ENCODE measurements at places on chromosomes 3 and 15.

- DNase-seq, result peak; percentile 88
Observed at GRCh38 chr3:47578119-47578632, 489 bp downstream of the CSPG5 start.

DNA sequence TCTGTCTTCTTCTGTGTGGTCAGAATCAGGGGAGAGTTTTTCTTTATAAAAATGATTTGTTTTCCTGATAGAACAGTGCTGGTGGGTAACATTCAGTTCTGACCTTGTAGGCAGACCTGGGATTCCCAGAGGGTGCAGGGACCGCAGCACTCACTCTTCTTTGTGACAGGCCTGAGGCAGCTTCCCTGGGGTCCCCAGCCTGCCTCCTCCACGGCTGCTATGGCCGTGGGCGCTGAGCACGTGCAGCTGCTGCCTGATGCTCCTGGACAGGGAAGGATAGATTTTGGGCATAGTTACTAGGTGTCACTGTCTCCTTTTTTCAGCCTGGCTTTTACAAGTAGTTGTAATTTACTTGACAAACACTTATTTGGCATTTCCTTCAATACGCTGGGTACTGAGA, 39.1 kb downstream of the CACNA1D start:
- DNase-seq, result no peak

DNA sequence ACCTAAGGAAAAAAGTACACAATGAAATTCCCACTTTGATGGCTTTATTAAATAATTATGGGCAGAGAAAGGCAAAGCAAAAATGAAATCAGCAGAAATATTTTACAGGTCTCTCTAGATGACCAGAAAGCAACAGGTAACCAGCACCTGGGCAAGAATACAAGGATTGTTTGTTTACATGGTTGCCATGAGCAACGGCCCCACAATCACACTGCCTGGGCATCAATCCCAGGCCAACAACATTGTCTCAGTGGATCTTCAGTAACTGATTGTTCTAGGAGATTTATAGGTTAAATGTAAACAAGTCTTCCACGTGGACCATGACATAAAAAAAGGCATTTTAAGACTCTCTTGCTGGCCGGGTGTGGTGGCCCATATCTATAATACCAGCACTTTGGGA, 82.6 kb downstream of the PDZRN3 start:
- no peak for DNase-seq

DNA sequence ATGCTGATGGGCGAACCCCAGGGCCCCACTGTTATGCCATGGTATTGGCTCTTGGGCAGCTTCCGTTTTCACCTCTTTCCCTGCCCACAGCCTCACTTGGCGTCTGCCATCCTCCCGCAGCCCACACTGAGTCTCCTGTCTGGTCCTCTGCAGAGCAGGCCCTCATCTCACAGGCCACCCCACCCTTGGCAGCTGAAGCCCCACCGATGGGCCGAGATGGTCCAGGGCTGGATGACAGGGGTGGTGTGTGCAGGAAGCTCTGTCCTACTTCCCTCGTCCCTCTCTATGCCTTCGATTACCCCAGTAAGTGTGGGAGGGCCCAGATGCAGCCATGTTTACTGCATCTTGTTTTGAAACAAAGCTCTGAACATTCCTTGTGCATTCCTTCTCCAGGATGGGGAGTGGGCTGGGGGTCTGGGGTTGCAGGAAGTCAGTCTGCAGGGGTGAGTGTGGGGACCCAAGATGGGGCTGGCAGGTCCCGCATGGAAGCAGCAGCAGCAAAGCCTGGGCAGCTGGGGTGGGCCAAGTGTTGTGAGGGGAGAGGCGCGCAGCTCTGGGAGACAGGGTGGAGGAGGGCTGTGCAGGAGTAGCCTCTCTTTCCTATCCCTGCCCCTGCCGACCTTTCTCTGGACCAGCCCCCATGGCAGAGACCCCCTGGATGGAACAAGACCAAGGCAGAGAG, 20.9 kb downstream of the TBC1D21 start:
- DNase-seq, result no peak

DNA sequence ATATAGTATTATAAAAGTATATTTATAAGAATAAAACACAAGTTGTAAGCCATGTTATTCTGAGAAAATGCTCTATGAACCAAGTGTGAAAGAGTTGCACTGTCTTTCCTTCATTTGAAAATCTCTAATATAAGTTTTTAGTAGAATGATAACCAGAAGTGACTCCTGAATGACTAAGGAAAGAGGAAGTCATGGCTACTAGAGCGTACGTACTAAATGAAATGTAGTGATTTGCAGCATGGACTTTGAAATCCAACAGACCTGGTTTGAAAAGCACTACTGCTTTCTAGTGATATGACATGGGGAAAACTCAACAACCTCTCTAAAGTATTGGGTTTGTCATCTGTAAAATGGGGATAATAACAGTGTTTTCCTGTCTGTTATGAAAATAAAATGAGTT, 10.3 kb upstream of the DNAJC13 start:
- DNase-seq, result no peak

DNA sequence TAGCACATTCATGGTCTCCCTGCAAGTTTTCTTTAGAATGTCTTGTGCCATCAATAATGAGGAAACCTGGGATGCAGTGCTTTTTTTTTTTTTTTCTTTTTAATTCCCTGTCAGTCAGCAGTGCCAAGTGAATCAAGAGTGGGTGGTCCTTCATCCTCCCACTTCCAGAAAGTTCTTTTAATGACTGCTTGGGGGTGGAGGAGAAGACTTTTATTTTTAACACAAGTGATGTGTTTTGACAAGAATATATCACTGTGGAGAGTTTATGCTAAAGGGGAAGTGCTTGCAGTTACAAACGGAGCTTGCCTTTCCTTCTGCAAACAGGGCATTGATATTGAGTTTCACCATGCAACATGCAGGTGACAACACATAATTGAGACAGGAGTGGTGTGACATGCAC, 69.7 kb downstream of the CACNA2D3 start:
- no peak for DNase-seq

DNA sequence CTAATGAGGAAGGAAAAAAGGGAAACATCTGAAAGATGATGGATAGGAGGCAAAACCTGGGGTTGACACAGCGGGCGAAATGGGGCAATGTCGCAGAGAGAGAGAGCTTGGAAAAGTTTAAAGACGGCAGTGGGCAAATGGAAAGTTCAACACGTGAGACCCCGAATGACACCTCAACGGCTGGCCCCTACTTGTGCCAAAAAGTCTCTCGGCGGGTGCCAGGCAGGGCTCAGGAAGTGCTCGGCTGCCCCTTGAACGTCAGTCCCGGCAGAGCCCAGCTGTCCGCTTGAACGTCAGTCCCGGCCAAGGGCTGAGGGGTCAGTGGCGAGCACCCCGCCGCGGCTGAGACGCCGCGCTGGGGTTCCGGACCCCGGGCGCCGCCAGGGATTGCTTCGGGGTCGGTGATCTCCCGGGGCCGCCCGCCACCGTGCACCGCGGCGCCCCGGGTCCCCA, 658 bp downstream of the EOGT start:
- peak; percentile 67 for DNase-seq

GRCh38 chr15:100318880-100319279, 22.9 kb downstream of the ADAMTS17 start:
- DNase-seq, result no peak

DNA sequence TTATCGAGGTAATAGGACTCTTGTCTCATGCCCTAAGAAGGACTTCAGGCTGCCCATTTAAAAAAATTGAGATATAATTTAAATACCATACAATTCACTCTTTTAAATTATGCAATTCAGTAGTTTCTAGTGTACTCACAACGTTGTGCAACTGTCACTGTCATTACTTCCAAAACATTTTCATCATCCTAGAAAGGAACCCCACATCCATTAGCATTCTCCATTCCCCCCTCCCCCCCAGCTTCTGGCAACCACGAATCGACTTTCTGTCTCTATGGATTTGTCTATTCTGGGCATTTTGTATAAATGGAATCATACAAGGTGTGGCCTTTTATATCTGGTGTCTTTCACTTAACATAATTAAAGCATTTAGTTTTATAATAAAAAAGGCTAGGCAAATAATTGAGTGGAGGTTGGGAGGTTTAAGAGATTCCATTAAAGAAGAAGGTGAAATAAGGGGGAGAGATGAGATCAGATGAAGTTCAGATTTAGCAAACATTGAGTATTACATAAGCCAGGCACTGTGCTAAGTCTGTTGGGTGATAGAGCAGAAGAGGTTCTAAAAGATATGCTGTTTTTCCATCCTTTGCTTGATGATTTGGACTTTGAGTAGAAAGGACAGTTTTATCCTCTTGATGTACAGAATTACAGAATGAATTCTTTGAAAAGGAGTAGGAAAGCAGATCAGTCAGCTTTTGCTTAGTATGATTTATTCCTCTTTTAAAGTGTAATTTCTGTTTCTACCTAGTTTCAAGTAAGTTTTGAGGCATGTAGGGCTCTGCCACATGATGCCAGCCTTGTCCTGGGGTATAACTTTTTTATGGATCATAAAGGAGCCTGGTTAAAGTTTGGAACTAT, 36.3 kb downstream of the UBE2E2 start:
- DNase-seq, result no peak

GRCh38 chr3:13790376-13791197, 89.3 kb downstream of the WNT7A start:
- no peak for DNase-seq

DNA sequence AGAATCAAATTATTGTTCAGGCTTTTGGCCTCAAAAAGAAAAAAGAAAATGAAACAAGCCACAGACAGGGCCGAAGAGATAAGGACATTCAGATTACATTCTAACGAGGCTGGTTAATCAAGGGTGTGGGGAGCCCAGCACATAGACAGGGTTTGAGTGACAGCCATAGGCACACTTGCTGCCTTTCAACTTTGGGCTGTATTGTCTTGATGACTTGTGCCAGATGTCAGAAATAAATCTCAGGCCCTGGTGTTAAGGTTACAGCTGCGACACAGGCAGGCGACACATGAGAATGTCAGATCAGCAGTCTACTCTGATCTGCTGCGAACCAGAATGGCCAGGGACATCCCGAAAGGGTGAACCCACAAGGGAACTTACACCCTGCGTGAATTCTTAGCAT, 231.2 kb upstream of the ARRDC4 start:
- DNase-seq, result no peak

- DNase-seq, result peak; percentile 37
Observed at GRCh38 chr3:71397046-71397445, 186.5 kb downstream of the FOXP1 start.

DNA sequence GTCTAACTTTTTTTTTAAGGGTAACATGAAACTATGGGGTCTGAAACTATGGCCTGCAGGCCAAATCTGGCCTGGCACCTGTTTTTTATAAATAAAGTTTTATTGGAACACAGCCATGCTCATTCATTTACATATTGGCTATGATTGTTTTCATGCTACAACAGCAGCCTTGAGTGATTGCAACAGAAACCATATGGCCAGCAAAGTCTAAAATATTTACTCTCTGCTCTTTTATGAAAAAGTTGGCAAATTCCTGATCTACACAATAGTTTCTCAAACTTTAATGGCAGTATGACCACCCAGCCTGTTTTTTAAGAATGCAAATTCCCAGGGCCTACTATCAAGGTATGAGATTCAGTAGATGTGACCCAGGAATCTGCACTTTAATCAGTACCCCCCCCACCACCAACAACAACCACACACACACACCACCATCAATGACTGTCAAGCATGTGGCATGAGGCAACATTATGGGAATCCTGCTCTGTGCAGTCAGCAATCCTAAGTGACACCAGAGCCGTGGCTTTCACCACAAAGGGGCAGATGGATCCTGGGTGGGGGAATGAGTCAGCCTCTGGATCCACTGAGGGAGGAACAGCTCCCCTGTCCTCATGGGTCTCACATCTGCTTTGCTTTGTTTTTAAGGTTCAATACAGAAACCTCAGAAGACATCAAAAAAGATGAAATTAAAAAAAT, 142.8 kb downstream of the NTRK3 start:
- DNase-seq, result peak; percentile 39

DNA sequence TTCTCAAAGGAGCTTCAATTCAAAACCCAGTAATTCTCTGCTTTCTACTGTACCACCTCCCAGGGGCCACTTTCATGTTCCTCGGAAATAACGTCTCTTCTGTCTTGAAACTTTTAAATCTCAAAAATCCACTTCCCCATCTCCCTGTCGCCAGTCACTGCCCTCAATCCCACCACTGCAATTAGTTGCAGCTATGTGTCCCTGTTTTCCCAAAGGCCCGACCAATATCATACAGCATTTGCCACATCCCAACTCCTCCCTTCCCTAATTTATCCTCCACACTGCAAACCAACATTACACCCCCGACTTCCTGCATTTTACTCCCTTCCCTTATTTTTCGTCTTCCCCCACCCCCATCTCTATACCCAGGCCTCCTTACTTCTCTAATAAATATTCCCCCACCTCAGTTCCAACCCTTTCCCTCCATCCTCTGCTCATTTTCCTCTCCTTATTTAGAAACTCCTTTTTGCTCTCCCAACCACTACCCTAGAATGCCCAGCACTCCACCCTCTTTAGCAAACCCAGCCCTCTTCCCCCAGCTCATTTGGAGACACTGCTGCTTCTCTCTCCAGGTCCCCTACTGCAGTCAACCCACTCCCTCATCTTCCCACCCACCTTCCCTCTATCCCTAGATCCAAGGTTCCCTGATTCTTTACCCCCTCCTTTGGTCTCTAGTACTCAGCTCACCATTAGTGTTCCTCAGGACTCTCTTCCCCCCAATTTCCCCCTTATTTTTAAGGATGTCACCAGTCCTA, 1.1 kb downstream of the NPTN start:
- DNase-seq, result no peak

- DNase-seq, result no peak
Observed at GRCh38 chr15:22903427-22903826, 65.0 kb downstream of the NIPA2 start.

DNA sequence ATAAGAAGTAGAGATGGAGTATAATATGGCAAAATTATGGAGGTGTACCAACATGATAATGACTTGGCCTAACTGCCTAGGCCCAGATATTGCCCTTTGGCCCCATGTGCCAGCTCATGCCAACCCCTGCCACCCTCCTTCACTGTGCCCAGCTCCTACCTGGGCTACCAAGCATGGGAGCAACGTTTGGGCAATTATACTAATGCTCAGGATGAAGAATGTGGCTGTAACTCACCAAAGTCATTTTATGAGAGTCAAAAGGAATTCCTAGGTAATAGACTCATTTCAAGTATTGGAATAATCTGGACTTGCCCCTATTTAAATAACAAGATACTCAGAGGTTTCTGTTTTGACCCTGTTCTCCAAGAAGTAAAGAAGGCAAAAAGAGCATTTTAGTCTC, 240.2 kb upstream of the IL12A start:
- DNase-seq, result no peak

DNA sequence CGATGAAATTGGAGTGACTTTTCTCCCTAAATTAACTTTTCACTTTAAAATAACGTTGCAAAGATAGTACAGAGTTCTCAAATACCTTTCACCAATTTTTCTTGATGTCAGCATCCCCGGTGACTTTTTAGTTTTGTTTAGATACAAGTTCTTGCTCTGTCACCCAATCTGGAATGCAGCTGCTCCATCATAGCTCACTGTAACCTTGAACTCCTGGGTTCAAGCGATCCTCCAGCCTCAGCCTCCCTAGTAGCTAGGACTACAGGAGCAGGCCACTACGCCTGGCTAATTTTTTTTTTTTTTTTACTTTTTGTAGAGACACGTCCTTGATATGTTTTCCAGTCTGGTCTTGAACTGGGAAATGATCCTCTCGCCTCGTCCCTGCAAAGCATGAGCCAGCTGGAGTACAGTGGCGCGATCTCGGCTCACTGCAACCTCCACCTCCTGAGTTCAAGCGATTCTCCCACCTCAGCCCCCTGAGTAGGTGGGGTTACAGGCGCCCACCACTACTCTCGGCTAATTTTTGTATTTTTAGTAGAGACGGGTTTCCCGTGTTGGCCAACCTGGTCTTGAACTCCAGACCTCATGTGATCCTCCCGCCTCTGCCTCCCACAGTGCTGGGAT, 747 bp downstream of the NSUN3 start:
- DNase-seq, result no peak

Measured in urothelium cell line (cell line).